A549 treated with GW870086 at 1 μM for 4 hours (cell line): ENCODE measurements at places on chromosomes 6 and 20. TPM values are rescaled to one million over a fixed set of nuclear protein-coding genes. Genes with fewer than 3 reads are reported as not detected.

The ZNF334 gene
- total RNA-seq: not detected in 5 replicates

The PRR18 gene
- 0.07 to 0.15 TPM (median 0.12 TPM) in 5 replicates for total RNA-seq

The CD24 gene
- total RNA-seq: 209 to 347 TPM (median 299 TPM) in 5 replicates

The FBXO9 gene
- 28.5 to 39.2 TPM (median 36.3 TPM) in 5 replicates for total RNA-seq

The MYB gene
- total RNA-seq: 0.50 to 1.2 TPM (median 0.83 TPM) in 5 replicates

The SAPCD1 gene
- 1.6 to 3.9 TPM (median 3.7 TPM) in 5 replicates for total RNA-seq

The OR10C1 gene
- total RNA-seq: not detected in 5 replicates

The TNFRSF6B gene
- total RNA-seq: 0.14 to 0.95 TPM (median 0.74 TPM) in 4 of 5 replicates, not detected in the other

The KIAA0408 gene
- 6.8 to 8.2 TPM (median 7.4 TPM) in 5 replicates for total RNA-seq

The VSX1 gene
- 0.43 to 1.1 TPM (median 0.61 TPM) in 5 replicates for total RNA-seq

The HLA-DRB1 gene
- not detected in 5 replicates for total RNA-seq

The OTOR gene
- total RNA-seq: not detected in 5 replicates

The BPIFB4 gene
- total RNA-seq: not detected in 5 replicates

The SENP6 gene
- 23.2 to 33.8 TPM (median 33.1 TPM) in 5 replicates for total RNA-seq

The TAP1 gene
- 34.1 to 42.0 TPM (median 39.9 TPM) in 5 replicates for total RNA-seq

The OLIG3 gene
- not detected in 5 replicates for total RNA-seq

The RBBP8NL gene
- 0.25 to 0.80 TPM (median 0.66 TPM) in 5 replicates for total RNA-seq

The COL20A1 gene
- total RNA-seq: 0.41 to 0.91 TPM (median 0.65 TPM) in 5 replicates

The ABHD16B gene
- total RNA-seq: not detected in 5 replicates

The VSTM2L gene
- 11.0 to 15.4 TPM (median 13.0 TPM) in 5 replicates for total RNA-seq

The DACT2 gene
- total RNA-seq: 0.08 to 0.17 TPM (median 0.15 TPM) in 4 of 5 replicates, not detected in the other

The THEMIS gene
- total RNA-seq: not detected in 5 replicates

The REM1 gene
- total RNA-seq: 0.39 to 0.82 TPM (median 0.56 TPM) in 5 replicates

The CLDN20 gene
- not detected in 5 replicates for total RNA-seq

The SEL1L2 gene
- not detected in 5 replicates for total RNA-seq

The MUCL3 gene
- total RNA-seq: 0.03 to 0.09 TPM (median 0.06 TPM) in 4 of 5 replicates, not detected in the other

The RSPH9 gene
- 0.08 to 0.29 TPM (median 0.24 TPM) in 5 replicates for total RNA-seq

The PACSIN1 gene
- 0.03 to 0.08 TPM (median 0.03 TPM) in 3 of 5 replicates, not detected in the others for total RNA-seq

The TGM2 gene
- 316 to 478 TPM (median 426 TPM) in 5 replicates for total RNA-seq

The C20orf96 gene
- total RNA-seq: 10.3 to 11.9 TPM (median 11.8 TPM) in 5 replicates

The SNX3 gene
- total RNA-seq: 73.4 to 115 TPM (median 112 TPM) in 5 replicates

The CAP2 gene
- total RNA-seq: 8.2 to 13.0 TPM (median 11.9 TPM) in 5 replicates

The AVP gene
- total RNA-seq: not detected in 5 replicates

The LAMA4 gene
- total RNA-seq: 0.75 to 1.9 TPM (median 1.4 TPM) in 5 replicates

The IRF4 gene
- total RNA-seq: 0.19 to 0.65 TPM (median 0.21 TPM) in 5 replicates
